ENCODE measurements at places on chromosomes 5 and 9.

GRCh38 chr9:113570106-113570505 is 106.6 kb downstream of the RGS3 start:
- DNase-seq: no peak

- no peak for DNase-seq
These were observed 19.1 kb downstream of the TNFSF8 start for GRCh38 chr9:114911167-114911821.

DNA sequence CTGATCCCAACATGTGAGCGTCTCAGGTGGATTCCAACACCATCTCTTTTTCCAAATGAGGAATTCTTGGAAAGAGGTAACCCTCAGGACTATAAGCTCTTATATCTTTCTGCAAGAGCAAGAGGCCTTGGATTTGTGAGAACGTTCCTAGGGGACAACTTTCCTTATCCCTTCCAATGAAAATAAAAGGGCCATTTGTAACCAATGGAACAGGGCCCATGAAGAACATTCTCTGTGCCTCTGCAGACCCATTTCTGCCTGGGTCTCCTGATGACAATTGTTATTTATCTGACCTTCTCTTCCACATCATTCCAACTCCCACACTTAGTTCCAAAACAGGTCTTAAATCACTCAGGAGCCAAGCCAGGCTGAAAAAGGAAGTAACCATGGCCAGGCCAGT is 202.6 kb downstream of the ZNF462 start:
- DNase-seq: no peak

DNA sequence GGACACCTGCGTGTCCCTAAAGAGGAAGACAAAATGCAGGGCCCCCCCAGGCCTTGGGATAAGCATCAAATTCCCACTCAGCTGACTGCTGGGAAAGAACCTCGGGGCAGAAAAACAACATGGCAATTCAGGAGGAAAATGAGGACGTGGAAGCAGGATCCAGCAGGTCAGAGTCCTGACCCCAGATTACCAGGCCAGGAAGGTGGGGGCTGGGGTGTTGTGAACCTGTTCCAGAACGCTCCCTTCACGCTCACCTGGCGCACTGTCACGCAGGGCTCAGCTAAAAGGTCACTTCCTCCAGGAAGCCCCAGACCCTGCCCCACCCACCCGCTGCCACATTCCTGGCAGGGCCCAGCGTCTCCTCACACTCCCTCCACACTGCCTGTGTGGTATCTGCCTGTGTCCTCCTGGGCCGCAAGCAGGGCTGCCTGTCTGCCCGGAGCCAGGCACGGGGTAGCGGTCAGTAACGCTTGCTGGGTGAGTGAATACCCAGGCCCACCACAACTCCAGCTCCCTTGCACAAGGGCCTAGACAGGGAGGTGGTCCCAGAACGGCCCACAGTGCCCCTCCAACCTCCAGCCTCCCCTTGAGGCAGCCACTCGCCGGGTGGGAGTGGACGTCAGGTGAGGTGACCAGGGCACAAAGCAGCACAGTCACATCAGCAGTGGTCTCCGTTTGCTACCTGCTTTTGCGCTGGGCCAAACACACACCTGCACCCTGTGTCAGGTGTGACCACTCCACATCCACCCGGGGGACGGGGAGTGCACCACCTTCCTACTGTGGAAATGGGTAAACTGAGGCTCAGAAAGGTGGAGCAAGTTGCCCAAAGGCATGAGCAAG is 18.1 kb downstream of the VAV2 start:
- no peak for DNase-seq

DNA sequence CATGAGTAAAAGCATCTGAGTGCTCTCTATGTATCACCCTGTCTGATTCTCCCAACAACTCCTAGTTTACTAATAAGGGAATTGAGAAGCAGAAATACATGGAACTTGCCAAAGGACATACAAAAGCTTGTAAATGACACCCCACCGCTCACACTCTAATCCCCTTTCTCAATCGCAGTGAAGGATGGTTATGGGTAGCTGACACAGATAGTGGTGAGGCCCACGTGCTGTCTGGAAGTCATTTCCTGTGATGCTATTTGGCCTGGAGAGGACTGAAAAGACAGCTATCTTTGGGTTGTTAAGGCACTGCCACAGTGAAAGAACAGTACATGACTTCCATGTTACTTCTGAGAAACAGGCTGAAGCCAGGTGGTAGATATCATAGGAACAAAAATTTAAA is 117.0 kb downstream of the GLIS3 start:
- no peak for DNase-seq

GRCh38 chr9:91562416-91562815 is 138.8 kb upstream of the NFIL3 start:
- DNase-seq: no peak

DNA sequence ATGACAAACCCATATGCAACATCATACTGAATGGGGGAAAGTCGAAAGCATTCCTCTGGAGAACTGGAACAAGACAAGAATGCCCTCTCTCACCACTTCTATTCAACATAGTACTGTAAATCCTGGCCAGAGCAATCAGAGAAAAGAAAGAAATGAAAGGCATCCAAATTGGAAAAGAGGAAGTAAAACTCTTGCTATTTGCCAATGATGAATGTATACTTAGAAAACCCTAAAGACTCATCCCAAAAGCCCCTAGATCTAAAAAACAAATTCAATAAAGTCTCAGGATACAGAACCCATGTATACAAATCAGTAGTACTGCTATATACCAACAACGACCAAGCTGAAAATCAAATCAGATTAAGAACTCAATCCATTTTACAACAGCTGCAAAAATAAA is 66.9 kb downstream of the SPATA31C2 start:
- no peak for DNase-seq
